Stimulated activated CD8-positive, alpha-beta memory T cell treated with anti-CD3 and anti-CD28 coated beads, Interleukin-4, amount 100 ng/mL, for 1 hour (primary cell): ENCODE measurements at places on chromosomes 5 and 9.

DNA sequence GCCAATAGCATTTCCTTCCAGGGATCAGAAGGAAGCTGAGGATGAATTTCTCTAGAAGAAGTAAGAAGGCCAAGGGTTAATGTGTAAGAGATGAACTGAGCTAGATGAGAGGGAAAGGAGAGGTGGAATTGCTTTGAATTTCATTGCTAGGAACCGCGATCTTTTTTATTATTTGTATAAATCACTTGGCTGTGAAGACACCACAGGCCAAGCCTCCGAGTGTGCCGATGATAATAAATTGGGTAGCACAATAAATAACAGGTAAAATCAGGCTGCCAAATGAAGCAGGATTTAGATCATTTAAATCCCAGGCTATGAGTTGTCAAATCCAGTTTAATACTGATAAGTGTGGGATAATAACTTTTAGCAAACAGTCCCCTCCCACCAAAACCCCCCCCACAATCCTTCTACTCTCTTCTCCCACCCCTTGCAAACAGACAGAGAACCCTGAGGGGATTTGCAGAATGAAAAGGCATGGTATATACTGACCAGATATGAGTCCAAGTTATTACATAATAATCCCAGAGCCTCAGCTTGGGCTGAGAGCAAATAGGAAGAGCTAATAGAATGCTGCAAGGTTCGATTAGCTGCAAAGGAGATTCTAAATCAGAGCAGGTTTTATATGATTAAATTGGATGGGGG lies 143.5 kb downstream of the PPP2R2B start:
- DNase-seq: no peak

- no peak for DNase-seq
These were observed 358.9 kb downstream of the ACTL7B start for GRCh38 chr9:108496846-108497245.

GRCh38 chr9:3900673-3901318 lies 375.0 kb upstream of the RFX3 start:
- no peak for DNase-seq

DNA sequence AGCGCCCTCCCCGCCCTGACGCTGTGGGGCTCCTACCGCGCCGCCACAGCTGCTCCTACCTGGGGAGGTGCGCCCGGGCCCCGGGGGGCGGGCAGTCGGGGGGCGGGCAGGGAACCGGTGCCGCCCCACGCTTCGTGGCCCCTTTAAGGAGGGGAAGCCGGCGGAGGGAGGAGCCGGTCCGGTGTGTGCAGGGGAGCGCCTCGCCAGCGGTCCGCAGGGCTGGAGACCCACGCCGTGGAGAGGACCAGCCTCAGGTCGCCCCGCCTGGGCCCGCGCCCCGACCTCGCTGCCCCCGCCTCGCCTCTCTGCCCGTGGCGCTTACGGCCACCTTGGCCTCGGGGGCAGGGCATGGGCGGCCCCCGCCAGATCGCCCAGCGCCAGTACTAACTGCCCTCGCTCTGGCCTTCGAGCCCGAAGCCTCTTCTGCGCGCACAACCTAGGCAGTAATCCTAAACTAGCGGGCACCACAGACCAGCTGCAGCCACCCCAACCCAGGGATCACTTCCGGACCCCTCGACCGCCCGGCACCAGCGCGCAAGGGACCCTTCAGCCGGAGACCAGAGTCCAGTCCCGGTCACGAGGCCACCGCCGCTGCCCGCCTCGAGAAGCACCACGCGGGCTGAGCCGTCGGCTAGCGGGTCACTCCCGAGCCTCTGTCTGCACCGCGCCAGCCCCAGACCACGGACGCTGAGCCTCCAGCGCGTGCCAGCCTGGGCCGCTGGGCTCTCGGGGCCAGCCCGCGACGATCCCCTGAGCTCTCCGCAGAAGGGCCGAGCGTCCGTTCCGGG lies at the start of gene FOXE1:
TSS of gene FOXE1 (plus strand) at position 171 of the 788 bp plus-strand sequence. CDS start 689 bp downstream, outside the sequence.
- no peak for DNase-seq

DNA sequence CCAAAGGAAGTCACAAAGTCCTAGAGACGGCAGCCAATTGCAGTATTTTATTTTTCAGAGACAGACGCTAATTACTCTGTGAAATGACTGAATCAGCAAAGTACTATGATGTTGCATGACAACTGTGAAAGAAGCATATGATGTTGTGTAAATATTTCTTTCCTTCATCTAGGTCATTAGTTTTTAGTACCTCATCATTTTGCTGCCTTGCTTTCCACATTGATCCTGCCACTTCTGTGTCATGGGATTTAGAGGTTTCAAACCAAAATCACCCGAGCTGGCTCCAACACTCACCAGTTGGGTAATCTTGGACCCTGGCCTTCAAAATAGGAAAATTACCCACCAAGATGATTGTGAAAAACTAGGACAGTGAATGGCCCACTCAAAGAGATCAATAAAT lies 585.2 kb downstream of the ACTL7B start:
- DNase-seq: no peak

- DNase-seq: no peak
These were observed 14.1 kb downstream of the ETF1 start for GRCh38 chr5:138528744-138529469.

- no peak for DNase-seq
These were observed 213.0 kb downstream of the SMARCA2 start for GRCh38 chr9:2228132-2228531.
